ENCODE measurements at places on chromosomes 5 and 9. TPM values are rescaled to one million over a fixed set of nuclear protein-coding genes. Genes with fewer than 3 reads are reported as not detected.
A peak's percentile ranks its signal among the peaks of the same experiment; 100 is the strongest.

DNA sequence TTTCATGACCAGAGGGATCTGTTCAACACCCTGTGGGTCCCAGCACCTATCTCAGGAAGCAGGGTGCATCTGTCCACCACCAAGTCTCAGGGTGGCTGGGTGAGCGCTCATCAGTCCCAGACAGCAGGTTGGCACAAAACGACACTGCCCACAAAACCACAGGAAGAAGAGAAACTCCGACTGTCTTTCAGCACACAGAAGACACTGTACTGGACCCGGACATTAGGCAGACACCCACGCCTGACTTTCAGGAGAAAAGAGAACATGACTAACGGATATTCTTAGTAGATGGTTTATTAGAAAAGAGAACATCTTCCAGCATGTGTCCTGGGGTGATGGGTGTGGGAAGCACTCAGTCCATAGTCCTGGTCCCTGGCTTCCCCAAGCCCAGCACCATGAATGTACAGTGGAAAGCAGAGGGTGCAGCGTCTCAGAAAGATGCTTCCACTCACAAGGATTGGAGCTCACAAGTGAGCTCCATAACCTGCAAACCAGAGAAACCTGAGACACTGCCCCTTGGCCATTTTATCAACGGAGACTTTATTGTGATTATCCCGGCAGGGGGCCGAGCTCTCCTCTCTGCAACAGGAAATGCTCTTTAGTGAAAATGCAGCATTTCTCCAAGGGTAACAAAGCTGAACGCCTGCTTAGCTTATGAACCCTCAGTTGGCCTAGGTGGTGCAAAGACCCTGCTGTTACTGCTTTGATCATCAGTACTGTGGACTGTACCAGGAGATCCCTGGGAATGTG lies 35.8 kb upstream of the LCP2 start:
- peaks cover 11% of the 10 kb centered on the region for H3K4me1 ChIP-seq
- peak overlapping the region; percentile 57 for H3K27ac ChIP-seq
- no peaks in the 10 kb centered on the region for H3K36me3 ChIP-seq
- no peak overlapping the region for H3K4me3 ChIP-seq
- DNase-seq: no peak

MRRF gene
- total RNA-seq: 41.5 TPM

- H3K27ac ChIP-seq: no peak overlapping the region
- H3K27me3 ChIP-seq: no peaks in the 10 kb centered on the region
- no peaks in the 10 kb centered on the region for H3K36me3 ChIP-seq
- DNase-seq: no peak
- H3K4me3 ChIP-seq: no peak overlapping the region
Measured at GRCh38 chr5:135481387-135481786, 29.2 kb upstream of the TIFAB start.

POU5F2 gene
- 3.2 TPM for total RNA-seq

- no peak overlapping the region for H3K27ac ChIP-seq
- no peak for DNase-seq
- H3K36me3 ChIP-seq: no peaks in the 10 kb centered on the region
- H3K4me3 ChIP-seq: no peak overlapping the region
- H3K27me3 ChIP-seq: no peaks in the 10 kb centered on the region
Measured at GRCh38 chr9:82799286-82799685, 263.7 kb downstream of the RASEF start.

GRCh38 chr5:80755626-80756025 lies 100.8 kb upstream of the DHFR start:
- no peaks in the 10 kb centered on the region for H3K36me3 ChIP-seq
- DNase-seq: no peak
- no peaks in the 10 kb centered on the region for H3K27me3 ChIP-seq
- H3K4me1 ChIP-seq: no peaks in the 10 kb centered on the region
- H3K4me3 ChIP-seq: no peak overlapping the region

- H3K27me3 ChIP-seq: no peaks in the 10 kb centered on the region
- DNase-seq: no peak
- H3K4me1 ChIP-seq: no peaks in the 10 kb centered on the region
- no peak overlapping the region for H3K27ac ChIP-seq
- H3K36me3 ChIP-seq: no peaks in the 10 kb centered on the region
Measured at GRCh38 chr5:115575167-115576070, 26.9 kb downstream of the TICAM2 start.

GRCh38 chr9:26261503-26262330 lies 583.5 kb upstream of the TUSC1 start:
- H3K27me3 ChIP-seq: no peaks in the 10 kb centered on the region
- no peak overlapping the region for H3K27ac ChIP-seq
- H3K4me1 ChIP-seq: no peaks in the 10 kb centered on the region
- no peak overlapping the region for H3K4me3 ChIP-seq
- DNase-seq: no peak

PLEKHG4B gene
- 0.12 TPM for total RNA-seq

MARCOL gene
- total RNA-seq: not detected

DNA sequence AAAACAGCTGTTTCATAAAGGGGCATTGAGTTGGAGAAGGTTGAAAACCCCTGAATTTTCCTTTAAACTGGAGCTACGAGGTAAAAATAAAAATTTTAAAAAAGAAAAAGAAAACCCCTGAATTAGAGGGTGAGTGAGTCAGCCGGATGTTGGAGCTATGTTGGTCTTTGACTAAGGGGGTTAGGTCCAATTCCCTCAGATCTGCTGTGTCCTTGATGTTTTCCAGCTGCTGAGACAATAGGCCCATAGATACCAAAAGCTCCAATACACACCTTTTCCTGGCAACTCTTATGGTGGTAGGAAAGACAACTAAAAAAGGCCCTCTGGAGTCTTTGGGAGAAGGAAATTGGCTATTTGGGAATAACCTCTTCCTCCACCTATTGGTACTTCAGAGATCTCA lies 79.4 kb upstream of the SAP30L start:
- DNase-seq: no peak
- H3K36me3 ChIP-seq: no peaks in the 10 kb centered on the region
- H3K4me1 ChIP-seq: peaks cover 27% of the 10 kb centered on the region
- no peak overlapping the region for H3K27ac ChIP-seq
- H3K4me3 ChIP-seq: no peak overlapping the region
- no peaks in the 10 kb centered on the region for H3K27me3 ChIP-seq

GRCh38 chr9:123421186-123421585 lies 65.2 kb downstream of the CRB2 start:
- H3K27ac ChIP-seq: no peak overlapping the region
- H3K27me3 ChIP-seq: no peaks in the 10 kb centered on the region
- H3K4me1 ChIP-seq: no peaks in the 10 kb centered on the region
- no peak for DNase-seq
- no peaks in the 10 kb centered on the region for H3K36me3 ChIP-seq

DNA sequence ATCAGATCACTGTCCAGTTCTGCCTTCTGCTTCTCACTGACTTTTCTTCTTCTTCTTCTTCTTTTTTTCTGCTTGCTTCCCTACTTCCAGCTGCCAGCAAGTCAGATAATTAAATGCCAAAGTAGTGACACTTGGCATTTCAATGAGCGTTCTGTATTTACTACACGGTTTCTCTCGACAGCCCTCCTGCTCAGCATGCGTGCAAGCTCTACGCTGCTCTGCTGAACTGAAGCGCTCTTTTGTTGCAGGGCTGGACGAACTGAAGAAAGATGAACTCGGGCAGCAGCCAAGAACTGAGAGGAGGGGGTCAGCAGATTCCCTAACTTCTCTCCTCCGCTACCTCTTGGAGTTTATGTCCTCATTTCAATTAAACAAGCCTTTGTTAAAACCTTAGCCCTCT lies 319.1 kb downstream of the GLIS3 start:
- H3K4me1 ChIP-seq: no peaks in the 10 kb centered on the region
- no peaks in the 10 kb centered on the region for H3K36me3 ChIP-seq
- H3K4me3 ChIP-seq: no peak overlapping the region
- H3K27me3 ChIP-seq: no peaks in the 10 kb centered on the region

LVRN gene
- 2.9 TPM for total RNA-seq

SLC27A6 gene
- total RNA-seq: 8.0 TPM

DNA sequence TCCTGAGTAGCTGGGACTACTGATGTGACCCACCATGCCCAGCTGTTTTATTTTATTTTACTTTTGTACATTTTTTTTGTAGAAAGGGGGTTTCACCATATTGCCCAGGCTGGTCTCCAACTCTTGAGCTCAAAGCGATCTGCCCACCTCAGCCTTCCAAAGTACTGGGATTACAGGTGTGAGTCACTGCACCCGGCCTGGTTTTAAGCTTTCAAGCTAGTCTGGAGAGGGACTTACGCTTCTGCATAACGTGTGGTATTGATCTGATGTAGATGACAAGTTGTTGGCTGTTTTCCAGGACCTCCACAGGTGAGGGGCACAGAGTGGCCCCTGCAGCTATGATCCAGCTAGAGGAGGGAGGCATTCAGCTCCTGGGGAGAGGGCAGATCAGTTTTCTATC lies 6.8 kb upstream of the CCL21 start:
- DNase-seq: no peak
- no peaks in the 10 kb centered on the region for H3K4me1 ChIP-seq
- H3K36me3 ChIP-seq: no peaks in the 10 kb centered on the region
- H3K4me3 ChIP-seq: no peak overlapping the region
- H3K27ac ChIP-seq: no peak overlapping the region

- no peaks in the 10 kb centered on the region for H3K27me3 ChIP-seq
- DNase-seq: no peak
- peak overlapping the region; percentile 7 for H3K27ac ChIP-seq
- no peak overlapping the region for H3K4me3 ChIP-seq
Measured at GRCh38 chr5:59759600-59760351, 133.8 kb downstream of the PDE4D start.

GRCh38 chr5:173781816-173782670 lies 106.1 kb upstream of the CPEB4 start:
- no peak overlapping the region for H3K4me3 ChIP-seq
- H3K36me3 ChIP-seq: no peaks in the 10 kb centered on the region
- H3K4me1 ChIP-seq: peaks cover 20% of the 10 kb centered on the region
- H3K27me3 ChIP-seq: no peaks in the 10 kb centered on the region
- peak; percentile 32 for DNase-seq

DNA sequence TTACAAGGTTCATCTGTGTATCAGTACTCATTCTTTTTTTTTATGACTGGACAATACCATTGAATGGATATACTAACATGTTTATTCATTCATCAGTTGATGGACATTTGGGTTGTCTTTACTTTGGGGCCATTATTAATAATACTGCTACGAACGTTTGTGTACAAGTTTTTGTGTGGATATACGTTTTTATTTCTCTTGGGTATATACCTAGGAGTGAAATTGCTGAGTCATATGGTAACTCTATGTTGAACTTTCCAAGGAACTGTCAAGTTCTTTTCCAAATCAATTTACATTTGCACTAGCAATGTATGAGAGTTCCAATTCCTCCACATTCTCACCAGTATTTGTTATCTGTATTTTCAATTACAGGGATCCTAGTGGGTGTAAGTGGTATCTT lies 12.0 kb upstream of the LECT2 start:
- H3K27me3 ChIP-seq: peaks cover 1% of the 10 kb centered on the region
- no peak overlapping the region for H3K27ac ChIP-seq
- H3K4me3 ChIP-seq: no peak overlapping the region
- no peaks in the 10 kb centered on the region for H3K4me1 ChIP-seq
- H3K36me3 ChIP-seq: no peaks in the 10 kb centered on the region

OR1Q1 gene
- total RNA-seq: not detected

DNA sequence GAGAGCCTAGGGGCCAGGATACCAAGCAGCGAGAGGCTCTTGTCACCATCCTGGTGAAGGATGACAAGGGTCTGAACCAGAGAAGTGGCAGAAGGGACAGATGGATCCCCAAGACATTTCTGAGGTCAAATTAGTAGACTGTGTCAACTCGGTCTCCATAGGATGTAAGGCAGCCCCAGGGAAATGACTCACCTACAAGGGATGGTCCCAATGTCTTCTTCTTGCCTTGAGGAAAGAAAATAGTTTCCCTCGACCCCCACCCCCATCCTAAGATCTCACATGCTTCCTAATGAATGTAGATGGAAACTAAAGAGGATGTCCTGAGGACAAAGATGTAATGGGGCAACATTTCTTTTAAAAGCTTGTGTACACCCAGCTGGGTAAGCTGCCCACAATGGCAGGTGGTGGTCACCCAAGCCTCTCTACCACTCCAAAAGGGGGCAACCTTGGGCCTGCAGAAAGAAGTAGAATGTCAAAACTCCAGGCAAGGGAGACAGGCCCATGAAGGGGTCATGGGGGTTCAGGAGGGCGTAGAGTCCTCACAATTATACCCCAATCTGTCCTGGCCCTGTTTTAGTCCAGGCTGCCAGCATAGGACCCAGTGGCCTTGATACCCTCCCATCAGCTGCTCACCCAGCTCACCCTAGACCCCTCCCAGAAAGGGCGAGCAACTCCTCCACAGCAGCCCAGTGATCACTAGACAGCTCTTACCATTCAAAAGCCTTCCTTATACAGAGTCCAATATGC lies 187.4 kb downstream of the ACTL7B start:
- H3K4me1 ChIP-seq: peaks cover 30% of the 10 kb centered on the region
- no peak overlapping the region for H3K4me3 ChIP-seq
- DNase-seq: no peak
- no peaks in the 10 kb centered on the region for H3K36me3 ChIP-seq
- no peak overlapping the region for H3K27ac ChIP-seq
- H3K27me3 ChIP-seq: no peaks in the 10 kb centered on the region

SERINC5 gene
- total RNA-seq: 33.9 TPM

DNA sequence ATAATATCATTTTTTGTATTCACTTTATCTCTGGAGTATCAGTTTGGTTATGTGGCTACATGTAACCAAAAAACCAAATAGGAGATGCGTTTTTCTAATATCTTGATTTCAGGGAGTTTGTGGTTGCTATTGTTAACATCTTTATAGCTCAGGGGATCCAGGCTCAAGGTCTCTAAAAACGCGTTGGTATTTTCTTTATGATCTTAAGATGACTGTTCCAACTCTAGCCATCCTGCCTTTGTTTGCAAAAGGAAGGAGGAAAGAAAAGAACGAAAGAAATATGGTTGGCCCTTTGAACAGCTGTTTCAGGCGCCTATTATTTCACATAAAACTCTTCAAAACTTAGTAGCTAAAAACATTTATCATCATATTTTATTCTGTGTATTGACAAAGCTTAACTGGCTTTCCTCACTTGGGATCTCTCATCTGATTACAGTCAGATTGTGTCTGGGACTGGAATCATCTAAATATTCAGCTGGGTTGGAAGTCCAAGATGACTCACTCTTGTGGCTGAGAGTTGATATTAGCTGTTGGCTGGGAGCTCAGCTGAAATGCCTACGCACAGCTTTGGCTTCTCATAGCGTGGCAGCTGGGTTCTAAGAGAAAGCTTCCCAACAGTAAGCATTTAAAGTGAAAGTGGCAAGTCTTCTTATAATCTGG lies 60.1 kb downstream of the FAM174A start:
- peak overlapping the region; percentile 14 for H3K27ac ChIP-seq
- no peak overlapping the region for H3K4me3 ChIP-seq
- DNase-seq: no peak
- no peaks in the 10 kb centered on the region for H3K36me3 ChIP-seq
- peaks cover 13% of the 10 kb centered on the region for H3K4me1 ChIP-seq
- no peaks in the 10 kb centered on the region for H3K27me3 ChIP-seq
